ENCODE measurements at places on chromosomes 12 and 14.

DNA sequence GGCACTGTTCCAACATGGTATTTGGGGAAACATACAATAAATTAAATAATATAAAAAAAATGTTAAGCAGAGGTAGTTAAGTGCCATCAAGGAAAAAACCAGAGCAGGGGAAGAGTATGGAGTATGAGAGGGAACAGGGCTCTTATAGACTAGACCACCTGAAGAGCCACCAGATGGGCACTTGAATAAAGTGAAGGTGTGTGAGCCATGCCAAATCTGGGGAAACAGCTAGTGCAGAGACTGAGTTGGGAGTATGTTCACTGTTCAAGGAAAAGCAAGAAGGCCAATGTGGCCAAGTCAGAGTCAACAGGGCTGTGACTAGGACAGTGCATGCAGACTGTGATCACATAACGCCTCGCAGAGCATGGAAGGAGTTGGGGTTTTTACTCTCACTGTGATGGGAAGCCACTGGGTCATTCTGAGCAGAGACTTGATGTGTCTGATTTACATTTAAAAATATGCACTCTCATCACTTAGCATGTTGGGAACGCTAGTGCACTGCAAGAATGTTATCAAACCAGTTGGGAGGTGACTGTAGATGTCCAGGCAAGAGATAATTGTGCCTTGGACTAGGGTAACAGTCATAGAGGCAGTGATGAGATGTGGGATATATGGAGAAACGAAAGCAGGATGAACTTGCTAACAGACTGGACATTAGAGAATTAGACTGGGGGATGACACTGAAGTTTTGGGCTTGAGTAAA lies 25.6 kb downstream of the NDUFA12 start:
- DNase-seq = no peak

GRCh38 chr12:6285063-6285477 lies 25.4 kb upstream of the PLEKHG6 start:
- DNase-seq = no peak

- no peak for DNase-seq
Observed at GRCh38 chr14:97021001-97021400, 223.8 kb downstream of the VRK1 start.

GRCh38 chr14:105053421-105053820 lies 11.8 kb downstream of the GPR132 start:
- DNase-seq = no peak

GRCh38 chr14:60618241-60618640 lies 31.0 kb downstream of the SIX1 start:
- no peak for DNase-seq

- DNase-seq = no peak
Observed at GRCh38 chr12:97672870-97673269, 210.3 kb downstream of the RMST start.

DNA sequence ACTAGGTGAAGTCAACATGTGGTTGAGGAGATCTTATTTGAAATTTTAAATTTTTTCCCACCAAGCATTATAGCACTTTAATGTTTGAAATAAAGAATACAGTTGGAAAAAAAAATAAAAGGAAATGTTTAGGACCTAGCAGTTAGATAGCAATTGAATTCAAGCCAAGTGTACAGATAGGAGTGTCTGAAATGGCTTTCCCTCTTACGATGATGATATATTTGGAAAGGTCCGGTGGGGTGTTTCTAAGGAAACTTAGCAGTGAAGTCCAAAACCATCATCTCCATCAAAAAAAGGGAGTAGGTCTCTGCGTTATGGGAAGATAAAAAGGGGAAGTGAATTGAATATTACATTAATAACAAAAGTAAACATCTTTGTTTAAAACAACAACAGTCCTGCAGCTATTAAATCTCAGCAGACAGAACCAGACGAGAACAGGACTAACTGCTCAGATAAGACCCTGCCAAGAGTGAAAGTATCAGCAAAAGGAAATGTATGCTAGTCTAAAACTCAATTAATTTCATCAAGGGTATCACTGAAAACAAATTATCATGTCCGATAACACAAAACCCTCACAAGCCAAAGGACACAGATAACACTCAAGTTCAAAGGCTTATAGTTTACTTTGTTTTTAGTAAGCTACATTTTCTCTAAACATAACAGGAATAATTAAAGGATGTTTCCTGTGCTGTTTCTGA lies 242.0 kb downstream of the BMP4 start:
- DNase-seq = no peak

- DNase-seq = no peak
Observed at GRCh38 chr12:20798554-20798953, 12.0 kb upstream of the SLCO1B3 start.

GRCh38 chr12:122836027-122836921 lies 1.0 kb downstream of the HIP1R start:
- no peak for DNase-seq

GRCh38 chr14:95490138-95490509 lies 26.3 kb downstream of the SYNE3 start:
- no peak for DNase-seq

- no peak for DNase-seq
Observed at GRCh38 chr12:94848966-94849365, 154.5 kb downstream of the NDUFA12 start.

GRCh38 chr14:60169722-60170121 lies 4.5 kb upstream of the DHRS7 start:
- no peak for DNase-seq

DNA sequence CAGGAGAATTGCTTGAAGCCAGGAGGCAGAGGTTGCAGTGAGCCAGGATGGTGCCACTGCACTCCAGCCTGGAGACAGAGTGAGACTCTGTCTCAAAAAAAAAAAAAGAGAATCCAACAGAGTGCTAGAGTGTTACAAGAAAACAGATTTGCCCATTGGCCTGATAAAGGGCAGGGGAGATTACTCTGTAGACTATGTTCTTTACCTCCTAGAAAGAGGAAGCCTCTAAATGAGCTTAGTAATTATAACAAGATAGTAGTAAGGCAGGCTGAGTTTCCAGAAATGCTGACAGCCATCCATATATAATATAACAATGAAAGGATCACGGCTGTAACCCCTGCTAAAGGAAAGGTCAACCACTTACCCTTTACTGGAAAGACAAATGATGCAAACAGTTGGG lies 24.4 kb downstream of the AK7 start:
- no peak for DNase-seq

- DNase-seq = no peak
Observed at GRCh38 chr14:22489957-22490950, 98.8 kb downstream of the DAD1 start.

DNA sequence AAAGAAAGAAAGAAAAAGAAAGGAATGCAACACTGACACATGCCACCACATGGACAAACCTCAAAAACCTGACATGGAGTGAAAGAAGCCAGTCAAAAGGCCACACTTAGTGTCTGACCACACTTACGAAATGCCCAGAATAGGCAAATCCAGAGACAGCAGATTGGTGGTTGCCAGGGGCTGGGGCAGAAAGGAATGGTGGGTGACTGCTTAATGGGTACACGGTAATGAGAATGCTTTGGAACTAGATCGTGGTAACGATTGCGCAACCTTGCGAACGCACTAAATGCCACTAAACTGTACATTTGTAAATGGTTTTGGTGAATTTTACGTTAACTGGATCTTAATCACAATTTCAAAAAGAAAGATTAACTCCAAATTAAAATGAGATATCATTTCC lies 39.5 kb downstream of the SCARB1 start:
- DNase-seq = no peak

Measured in AG04449 (cell line).